ENCODE measurements at places on chromosomes 11 and 22. TPM values are rescaled to one million over a fixed set of nuclear protein-coding genes. Genes with fewer than 3 reads are reported as not detected.

SVIP gene
- 2.2 TPM for total RNA-seq

CNTN5 gene
- total RNA-seq = 6.9 TPM

TSGA10IP gene
- total RNA-seq = not detected

RAB38 gene
- 0.74 TPM for total RNA-seq

ANO5 gene
- 14.8 TPM for total RNA-seq

USP47 gene
- 115 TPM for total RNA-seq

ARFIP2 gene
- total RNA-seq = 23.4 TPM

MYO7A gene
- 0.49 TPM for total RNA-seq

OR52B4 gene
- total RNA-seq = not detected

SIAE gene
- 6.9 TPM for total RNA-seq

KDM4E gene
- not detected for total RNA-seq

ABCG4 gene
- total RNA-seq = 3.0 TPM

C11orf97 gene
- total RNA-seq = 0.49 TPM

ARL14EP gene
- 39.3 TPM for total RNA-seq

RAB36 gene
- total RNA-seq = 4.9 TPM

Measured in temporal lobe (tissue), 4 donors.